ENCODE measurements at places on chromosomes 4 and X.

DNA sequence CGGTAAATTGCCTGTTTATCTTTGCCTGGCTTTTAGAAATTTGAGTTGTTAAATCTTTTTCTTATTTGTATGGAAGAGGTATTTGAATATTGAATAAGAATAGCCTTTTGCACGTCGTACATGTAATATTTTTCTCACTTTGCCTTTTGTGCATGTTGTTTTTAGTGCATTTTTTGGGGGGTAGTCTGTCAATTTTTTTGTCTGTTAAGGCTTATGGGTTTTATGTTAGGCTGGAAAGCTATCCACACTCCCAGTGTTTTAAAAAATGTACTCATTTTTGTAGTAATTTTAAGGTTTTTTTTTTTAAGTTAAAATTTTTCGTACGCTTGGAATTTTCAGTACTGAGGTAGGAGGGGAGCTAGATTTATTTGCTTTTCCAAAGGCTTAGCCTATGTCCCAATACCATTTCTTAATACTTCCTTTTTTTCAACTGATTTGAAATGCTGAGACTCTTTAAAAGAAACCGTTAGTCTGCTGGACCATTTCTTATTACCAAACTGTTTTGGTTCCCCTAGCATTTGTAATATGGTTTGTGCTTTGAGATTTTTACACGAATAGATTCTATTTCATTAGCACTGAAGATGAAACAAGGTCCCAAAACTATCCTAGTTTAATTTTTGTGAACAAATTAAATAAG is 1.3 kb downstream of the HERC5 start:
- DNase-seq = no peak

- DNase-seq = no peak
These were observed 13.7 kb upstream of the CXCL5 start for GRCh38 chr4:74012130-74012529.

DNA sequence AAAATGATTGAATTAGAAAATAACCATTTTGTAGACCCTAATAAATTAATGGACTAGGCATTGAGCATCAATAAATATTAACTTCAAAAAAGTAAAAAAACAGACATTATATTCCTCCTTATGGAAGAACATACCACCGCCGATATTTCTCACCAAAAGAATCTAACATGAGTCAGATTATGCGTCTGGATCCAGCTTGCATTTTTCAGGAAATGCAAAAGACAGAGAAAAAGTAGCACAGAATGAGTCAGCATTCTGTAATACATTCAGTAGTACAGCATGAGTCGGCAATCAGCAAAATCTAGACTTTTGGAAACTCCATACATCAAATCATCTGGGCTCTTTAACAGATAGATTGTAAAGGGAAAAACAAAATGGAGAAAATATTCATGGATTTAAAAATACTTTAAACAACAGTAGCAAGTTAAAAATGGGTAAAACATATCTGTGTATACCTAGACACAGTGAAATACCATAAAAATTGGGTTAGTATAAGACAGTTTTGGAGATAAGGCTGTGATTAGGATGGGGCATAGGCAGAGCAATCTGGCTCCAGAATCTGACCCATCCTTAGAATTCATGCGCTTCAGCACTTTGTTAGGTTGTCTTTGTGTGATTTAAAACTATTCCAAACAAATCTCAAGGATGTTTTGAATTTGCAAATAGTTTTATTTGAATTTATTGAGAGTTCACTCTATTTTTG is 633.0 kb upstream of the FAM241A start:
- no peak for DNase-seq

- no peak for DNase-seq
These were observed 193.4 kb downstream of the LRBA start for GRCh38 chr4:150821641-150822040.

DNA sequence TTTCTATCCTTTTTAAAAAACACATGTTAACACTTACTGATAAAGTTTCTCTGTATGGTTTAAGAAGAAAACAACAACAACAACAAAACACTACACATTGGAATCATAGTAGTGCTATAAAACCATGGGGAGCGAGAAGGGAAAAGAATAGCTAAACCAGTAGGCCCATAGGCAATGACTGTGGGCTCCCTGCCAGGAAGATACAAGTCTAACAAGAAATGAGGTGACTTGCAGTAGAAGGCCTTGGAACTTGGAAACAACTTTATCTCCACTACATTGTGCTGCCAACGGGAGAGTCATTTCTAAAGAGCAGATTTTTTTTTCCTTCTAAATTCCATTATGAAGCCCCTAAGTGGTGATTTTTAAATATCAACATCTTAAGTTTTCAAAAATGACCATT is 78.0 kb downstream of the GPC4 start:
- no peak for DNase-seq

DNA sequence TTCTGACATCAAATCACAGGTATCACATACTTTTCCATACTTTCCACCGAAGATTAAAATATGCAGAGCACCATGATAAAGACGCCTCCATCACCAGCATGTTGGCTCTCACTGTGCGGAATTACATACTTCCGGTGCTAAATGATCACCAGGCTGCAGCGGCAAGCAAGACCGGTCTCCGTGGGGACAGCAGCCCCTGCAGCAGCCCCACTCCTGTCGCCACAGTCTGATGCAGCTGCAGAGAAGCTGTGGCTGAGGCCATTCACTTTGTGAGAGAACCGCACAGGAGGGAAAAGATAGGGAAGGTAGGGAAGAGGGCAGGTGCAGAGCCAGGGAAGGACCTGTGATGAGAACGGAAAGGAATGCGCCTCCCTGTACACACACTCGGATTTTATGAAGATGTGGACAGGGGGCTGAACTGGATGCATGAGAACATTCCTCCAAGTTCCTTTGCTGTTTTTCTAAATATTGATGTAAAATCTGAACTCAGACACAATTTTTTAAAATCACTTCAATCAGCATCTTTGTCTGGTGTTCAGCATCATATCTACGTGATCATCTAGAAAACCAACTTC is 38.3 kb downstream of the AFAP1 start:
- no peak for DNase-seq

DNA sequence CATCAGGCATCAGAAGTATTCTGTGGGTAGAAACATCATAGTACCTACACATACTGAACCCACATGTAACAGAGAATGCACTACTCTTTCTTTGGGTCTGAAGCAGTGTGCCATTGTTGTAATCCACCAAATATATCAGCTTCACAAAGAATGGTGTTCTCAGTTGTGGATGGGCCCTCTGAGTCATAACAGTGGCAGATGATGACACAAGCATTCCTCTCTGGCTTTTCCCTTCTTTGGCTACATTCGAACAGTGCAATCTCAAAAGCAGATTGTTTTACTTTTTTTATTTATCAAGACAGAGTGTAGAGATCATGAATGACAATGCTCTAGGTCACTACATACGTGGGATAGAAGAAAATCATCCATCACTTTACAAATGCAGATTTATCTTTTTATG is 247.2 kb upstream of the EPHA5 start:
- DNase-seq = no peak

DNA sequence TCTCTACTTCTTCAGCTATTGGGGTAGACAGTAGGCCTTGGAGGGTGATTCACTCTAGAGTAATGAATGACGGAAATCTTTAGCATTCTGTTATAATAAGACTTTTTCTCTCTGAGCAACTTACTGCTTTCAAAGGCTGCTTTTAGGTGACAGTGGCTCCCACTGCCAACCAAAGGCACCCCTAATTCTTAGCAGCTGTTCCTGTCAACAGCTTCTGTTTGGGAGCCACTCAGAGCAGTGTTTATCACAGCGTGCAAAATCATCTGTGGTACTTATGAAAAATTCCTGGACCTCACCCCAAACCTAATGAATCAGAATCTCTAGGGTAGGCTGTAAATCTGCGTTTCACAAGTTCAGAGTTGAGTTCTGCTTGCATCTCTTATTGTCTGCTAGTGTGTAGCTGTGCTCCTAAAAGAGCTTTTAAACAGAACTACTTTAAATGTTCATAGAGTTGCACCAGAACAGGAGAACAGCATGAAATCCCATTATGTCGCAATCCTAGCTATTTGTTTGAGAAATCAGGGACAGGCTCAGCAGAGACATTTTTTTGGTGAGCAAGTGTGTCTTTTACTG is 52.8 kb upstream of the POU4F2 start:
- DNase-seq = no peak

DNA sequence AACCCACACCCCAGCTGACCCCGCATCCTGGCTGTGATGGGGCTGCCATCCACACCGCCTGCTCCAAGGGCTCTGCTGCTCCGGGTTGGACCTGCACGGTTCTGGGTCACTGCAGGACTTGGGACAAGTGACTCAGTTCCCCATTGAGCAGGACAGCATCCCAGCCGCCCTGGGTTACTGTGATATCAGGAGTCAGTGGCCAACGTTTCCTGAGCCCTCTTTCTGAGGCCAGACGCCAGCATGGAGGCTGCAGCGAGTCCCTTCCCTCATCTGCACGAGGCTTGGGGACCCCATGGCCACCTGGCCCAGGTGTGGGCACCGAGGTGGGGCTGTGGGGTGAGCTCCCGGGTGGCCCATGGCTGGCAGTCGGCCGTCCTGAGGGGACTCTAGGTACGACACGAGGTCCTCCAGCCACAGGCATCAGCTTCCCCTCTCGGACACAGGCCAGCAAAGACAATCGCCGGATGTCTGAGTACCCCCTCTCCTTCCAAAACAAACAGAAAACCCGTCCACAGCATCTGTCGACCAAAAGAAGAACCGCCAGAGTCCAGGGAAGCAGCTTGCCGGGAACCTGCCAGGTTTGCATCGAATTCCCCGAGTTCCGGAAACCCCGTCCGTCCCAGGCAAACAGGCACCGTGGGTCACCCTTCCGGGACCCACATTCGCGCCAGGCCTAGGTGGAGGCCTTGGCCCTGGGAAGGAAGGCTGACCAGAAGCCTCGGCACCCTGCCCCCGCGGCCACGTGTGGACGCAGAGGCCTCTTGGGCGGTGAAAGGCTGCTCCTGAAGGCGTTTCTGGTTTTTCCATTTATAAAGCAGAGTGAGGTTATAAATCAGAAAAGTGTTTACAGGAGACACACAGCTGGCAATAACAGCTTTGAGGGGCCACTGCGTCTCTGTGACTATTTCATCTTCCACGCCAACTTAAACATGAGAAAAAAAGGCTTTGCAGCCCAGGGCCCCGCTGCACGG is 136.0 kb downstream of the FAM53A start:
- DNase-seq = no peak

DNA sequence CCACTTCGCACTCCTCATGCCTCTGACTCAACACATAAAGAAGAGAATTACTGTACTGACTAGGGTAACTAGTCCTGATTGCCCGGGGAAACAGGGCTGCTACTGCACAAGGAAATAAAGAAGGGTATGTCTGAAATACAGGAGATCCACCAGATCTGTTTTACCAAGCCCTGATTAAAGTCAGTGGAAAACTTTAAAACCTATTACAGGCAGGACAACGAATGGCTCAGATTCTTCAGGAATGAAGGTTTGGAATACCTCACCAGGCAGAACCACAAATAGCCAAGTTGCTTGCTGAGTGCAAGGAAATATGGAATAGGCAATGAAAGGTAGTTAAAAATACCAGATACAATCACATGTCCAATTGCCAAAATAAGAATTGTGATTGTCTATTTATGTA is 17.3 kb downstream of the LAMTOR3 start:
- DNase-seq = no peak

- no peak for DNase-seq
These were observed 47.2 kb upstream of the RBPJ start for GRCh38 chr4:26273616-26273980.

- no peak for DNase-seq
These were observed 460.1 kb upstream of the AGA start for GRCh38 chr4:177902386-177902785.

DNA sequence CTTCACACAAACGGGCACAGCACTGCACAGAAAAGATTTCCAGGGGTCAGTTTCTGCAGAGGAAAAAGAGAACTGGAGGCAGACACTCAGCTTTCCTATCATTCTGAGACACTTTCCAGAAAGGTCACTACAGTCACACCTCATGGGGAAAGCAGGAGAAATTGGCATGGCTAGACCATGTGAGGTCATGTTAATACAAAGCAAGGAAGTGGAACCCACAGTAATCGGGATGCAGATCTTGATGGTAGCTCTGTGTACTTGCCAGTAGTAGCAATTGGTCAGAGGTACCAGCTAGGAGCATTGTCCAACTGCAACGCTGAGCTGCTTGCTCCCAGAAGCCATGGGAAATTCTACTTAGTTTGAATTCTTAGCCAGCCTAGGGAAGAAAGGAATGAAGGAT is 255.3 kb upstream of the PCDH10 start:
- DNase-seq = no peak

DNA sequence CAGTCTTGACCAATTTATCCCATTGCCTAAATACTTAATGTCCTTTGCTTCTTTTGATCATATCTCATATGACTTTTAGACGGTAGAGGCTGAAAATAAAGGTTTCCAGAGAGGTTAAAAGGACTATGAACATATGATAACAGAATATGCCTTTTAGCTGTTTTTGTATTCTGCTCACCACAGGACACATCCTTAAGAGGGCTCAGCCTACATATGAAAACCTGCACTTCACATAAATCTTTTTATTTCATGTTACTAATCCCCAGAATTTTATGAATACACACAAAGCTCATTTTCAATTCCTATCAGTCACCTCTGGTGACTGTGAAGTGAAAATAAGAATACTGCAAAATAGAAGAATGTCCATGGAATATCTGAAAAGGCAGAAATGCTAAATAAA is 92.0 kb downstream of the GPM6A start:
- DNase-seq = no peak

GRCh38 chr4:167578906-167579305 is 344.6 kb upstream of the SPOCK3 start:
- DNase-seq = no peak

GRCh38 chrX:55488593-55489313 is 895 bp downstream of the USP51 start:
- DNase-seq = peak; percentile 62

DNA sequence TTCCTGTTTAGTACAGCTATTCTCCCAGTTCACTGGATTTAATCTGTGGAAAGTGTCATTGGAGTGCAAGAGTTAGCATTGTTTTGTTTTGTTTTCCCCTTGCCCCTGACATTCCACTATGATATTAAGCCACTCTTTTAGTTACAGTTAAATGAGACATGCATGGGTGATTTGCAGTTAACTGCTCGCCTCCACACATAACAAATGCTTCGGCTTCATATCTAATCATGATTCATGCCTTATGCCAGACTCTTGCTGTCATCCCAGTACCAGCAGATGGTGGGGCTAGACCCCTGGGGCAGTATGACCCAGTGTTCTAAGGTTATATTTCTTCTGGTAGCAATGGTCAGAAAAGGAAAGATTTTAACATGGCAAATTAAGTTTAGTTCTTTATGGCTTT is 80.1 kb downstream of the RAP1GDS1 start:
- DNase-seq = no peak

DNA sequence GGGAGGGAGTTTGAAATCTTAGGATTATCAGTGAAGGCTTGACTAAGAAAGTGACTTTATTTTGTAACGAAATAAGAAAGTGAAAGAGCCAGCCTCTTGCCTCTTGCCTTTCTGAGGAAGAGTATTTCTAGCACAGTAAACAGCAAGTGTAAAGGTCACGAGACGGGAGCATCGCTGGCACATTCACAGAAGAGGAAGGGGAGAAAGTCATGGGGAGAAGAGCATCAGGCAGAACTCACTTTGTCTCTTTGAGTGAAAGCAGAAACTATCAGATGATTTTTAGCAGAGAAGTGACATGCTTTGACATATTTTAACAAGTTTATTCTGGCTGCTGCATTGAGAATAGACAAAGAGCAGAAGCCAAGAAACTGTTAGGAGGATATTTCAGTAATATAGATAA is 313.8 kb downstream of the CAMK2D start:
- DNase-seq = no peak

- no peak for DNase-seq
These were observed 173.9 kb upstream of the PGRMC2 start for GRCh38 chr4:128461291-128462102.

Data from memory B cell (primary cell).